ENCODE measurements at places on chromosomes 6 and 20.

DNA sequence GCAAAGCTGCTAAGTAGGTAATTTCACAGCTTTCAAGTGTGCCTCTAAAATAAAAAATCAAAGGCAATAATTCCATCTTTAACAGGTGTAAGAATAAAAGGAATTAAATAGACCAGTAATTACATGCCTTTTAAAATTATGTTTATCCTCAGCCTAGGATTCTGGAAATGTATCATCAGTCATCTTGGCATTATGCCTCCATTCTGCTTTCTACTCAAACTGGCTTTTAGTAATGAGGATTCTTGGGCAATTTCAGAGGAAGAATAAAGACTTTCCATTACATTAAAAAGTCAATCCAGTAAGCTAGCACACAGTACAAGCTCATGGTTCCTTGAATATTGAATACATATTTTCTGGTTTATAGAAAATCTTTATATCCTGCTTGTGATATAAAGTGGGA, 44.7 kb downstream of the GSTA2 start:
- peak; percentile 66 for DNase-seq

DNA sequence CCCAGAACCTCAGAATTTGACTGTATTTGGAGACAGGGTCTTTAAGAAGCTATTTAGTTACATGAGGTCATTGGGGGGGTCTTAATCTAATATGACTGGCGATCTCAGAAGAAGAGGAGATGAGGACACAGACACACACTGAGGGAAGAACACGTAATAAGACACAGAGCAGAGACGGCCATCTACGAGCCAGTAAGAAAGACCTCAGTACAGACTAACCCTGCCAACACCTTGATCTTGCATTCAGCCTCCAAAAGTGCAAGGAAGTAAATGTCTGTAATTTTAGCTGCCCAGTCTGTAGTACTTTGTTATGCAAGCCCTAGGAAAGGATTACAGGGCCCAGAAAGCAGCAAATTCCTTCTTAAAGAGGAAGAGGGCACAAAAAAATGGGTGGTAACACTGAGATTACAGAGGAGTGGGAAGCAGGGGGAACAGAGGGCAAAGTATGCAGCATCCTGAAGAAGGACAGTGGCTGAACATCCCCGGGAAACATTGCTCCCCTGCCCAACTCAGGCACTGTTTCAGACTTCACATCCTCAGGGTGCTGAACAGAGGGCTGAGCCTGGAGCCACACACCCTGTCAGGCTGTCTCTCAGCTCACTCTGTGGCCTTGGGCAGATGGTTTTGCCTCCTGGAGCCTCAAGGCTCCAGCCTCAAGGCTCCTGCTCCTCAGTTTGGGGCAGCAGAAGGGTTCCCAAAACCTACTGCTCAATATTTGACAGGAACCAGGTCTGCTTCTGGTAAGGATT, 27.9 kb upstream of the SIRPG start:
- DNase-seq: no peak

- no peak for DNase-seq
Observed at GRCh38 chr20:4555188-4555890, 166.4 kb upstream of the PRND start.

DNA sequence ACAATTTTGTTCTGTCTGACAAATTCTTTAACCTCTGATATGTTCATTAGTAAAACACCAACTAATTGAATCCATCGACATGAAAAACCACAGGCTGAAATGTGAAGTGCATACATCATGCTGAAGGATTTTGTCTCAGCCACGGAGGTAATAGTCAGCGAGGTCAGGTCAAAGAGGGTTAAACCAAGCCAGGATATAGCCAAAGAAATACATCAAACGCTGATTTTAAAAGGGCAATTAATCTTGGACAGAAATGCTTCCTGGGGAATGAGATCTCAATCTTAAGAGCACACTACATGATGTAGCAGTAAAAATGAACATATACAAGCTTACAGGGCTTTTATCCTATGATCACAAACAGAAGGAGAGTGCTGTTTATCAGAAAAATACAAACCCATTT, 106.7 kb downstream of the PRDM1 start:
- DNase-seq: no peak

DNA sequence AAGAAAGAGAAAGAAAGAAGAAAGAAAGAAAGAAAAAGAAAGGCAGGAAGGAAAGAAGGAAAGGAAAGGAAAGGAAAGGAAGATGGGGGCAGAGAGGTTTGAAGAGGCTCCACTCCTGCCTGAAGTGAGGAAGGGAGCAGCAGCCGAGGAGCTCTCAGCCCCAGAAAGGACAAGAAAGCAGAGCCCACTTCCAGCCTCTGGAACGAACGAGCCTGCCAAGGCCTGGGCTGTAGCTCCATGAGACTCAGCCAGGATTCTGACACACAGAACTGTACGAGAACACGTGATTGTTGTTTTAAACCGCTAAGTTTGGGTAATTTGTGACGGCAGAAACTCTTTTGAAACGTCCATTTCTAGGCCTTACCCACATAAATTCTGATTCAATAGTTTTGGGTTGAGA, 69.5 kb downstream of the TTLL2 start:
- no peak for DNase-seq

- DNase-seq: no peak
Observed at GRCh38 chr6:149560736-149561135, 5.4 kb upstream of the GINM1 start.

GRCh38 chr20:45631184-45631583, at the start of gene WFDC9:
Gene WFDC9, minus strand, starts transcription at chr20:45631284. Its CDS starts 21,103 bp downstream, at chr20:45610181.
- DNase-seq: no peak

DNA sequence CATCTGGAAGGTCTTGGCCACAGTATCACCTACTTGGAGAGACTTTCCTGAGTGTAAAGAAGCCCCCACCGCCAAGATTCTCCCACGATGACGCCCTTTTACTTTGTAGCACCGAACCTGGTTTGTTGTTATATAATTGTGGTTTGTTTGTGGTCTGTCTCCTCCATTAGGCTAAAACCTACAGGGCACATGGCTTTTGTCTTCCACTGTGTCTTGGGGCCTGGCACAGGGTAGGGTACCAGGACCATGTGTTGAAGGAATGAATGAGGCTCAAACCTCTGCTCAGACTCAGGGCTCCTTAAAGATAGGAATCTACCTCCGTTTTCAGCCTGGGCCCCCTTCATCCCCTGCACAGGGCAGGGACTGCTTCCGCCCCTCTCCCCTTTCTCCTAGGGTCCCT, 59.4 kb upstream of the CCDC167 start:
- no peak for DNase-seq

DNA sequence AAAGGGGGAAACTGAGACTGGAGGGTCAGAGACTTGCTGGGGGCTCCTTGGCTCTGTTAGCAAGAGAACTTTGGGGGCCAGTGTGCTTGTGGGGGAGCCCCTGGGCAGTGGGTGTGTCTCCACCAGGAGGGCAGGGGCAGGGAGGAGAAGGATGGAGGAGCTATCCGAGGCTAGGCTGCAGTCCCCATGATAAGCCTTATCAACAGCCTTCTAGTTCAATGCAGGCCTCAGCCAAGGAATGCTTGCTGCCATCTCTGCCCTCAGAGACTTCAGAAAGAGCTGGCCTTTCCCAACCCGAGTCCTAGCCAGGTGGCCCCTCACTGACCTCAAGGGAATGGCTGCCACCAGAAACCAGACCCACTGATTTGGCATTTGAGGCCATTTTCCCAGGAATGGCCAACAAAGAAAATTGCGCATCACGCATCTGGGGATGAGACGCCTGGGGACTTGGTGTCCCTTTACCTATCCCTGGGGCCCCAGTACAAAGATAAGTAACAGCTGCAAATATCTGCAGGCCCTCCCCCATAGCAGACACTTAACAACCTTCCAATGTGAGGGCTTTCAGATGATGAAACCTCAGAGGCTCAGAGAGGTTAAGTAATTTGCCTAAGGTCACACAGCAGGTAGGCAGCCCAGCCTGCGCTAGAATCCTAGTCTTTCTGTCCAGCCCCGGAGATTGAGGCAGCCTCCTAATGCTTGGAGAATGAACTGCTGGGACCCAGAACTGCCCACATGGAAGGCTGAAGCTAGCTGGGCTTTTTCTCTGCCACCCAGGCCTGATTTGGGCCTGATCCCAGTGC, 4.9 kb downstream of the TGM2 start:
- no peak for DNase-seq

- DNase-seq: no peak
Observed at GRCh38 chr20:1827510-1827973, 67.7 kb upstream of the SIRPA start.

- DNase-seq: no peak
Observed at GRCh38 chr6:14849185-14849584, 396.7 kb upstream of the JARID2 start.

GRCh38 chr6:18042536-18043145, 55.2 kb upstream of the KIF13A start:
- no peak for DNase-seq

- no peak for DNase-seq
Observed at GRCh38 chr6:39268171-39268570, 38.9 kb upstream of the KCNK5 start.

DNA sequence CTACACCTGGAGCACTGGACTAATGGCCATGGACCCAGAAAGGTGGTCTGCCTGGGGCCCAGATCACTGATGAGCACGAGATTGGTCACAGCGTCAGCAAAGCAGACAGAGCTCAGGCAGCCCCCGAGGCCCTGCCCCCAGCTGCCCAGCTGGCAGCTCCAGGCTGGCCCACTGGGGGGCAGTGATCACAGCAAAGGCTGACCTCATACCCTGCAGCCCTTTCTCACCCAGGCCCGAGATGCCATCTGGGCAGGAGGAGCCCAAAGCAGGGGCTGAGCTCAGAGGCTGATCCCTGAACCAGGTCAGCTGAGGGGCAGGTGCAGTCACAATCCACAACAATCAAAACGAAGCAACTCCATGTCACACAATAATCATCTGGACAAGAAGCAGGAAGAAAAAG, 4.1 kb downstream of the MAP1LC3A start:
- no peak for DNase-seq

DNA sequence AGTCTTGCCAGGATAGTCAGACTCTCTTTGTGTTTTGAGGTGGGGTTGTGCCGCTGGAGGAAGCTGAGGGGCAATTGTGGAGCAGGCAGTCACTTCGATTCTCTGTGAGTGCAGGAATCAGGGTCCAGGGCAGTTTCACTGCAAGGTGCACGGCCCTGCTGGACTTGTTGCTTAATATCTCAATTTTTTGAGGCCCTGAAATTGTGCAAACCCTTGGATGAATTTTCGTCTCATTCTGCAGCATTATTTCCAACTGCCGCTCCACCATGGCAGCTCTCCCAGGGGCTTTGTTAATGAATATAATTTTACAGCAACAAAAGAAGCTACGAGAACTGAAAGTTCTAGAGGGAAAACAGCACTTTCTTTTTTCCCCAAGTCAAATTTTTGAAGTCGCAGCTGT, 531.9 kb downstream of the QKI start:
- no peak for DNase-seq

DNA sequence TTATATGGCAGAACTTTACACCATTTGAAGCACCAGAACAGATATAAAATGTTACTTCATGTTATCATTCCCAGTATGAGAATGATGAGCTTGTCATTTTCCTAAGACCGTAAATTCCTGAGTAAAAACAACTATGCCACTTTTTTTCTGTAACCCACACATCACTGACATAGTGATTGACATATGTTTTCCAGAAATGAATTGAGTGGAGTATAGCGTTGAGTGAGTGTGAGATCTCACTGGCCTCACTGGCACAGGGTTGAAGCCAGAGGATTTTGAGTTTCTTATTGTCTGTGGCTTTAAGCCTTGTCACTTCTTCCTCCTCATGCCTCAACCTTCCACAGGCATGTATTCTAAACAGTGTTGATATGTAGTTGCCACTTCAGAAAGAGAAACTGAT, 62.3 kb downstream of the PDE7B start:
- DNase-seq: no peak

DNA sequence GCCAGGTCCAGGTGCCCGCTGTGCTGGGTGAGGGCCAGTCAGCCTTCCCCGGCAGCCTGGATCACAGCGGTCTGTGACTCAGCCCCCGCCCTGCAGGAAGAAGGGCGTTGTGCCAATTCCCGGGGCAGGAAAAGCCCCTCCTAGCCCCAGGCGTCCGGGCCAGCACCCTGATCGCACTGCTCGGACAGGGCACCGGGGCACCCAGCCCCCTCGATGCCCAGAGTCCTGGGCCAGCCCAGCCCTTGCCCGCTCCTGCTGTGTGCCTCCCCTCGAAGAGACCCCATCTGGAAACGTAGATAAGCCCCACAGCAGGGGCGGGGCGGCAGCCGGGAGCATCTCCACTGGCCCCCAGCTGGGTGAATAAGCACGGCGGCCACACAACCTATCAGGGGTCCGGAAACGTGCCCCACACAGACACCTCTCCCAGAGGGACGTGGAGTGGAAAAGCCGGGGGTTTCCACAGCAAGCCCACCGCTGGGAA, 9.9 kb downstream of the LAMA5 start:
- no peak for DNase-seq

DNA sequence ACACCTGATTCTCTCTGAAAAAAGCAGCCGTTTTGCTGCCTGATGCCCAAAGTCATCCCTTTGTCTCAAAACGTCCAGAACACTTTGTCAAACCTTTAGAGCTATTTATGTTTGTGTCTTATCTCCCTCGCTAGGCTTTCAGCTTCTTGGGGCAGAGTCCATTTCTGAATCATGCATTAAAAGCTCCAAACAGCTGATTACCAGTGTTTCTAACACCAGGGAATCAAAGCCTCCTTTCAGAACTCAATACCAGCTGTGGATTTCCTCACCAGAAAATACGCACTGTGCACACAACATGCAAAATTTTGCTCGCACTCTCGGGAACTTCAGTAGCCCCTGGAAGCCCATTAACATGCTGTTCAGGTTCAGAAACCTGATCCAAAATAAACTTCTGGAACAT, 333.3 kb downstream of the HACE1 start:
- no peak for DNase-seq

GRCh38 chr6:77626426-77626825, 26.4 kb upstream of the MEI4 start:
- DNase-seq: no peak

DNA sequence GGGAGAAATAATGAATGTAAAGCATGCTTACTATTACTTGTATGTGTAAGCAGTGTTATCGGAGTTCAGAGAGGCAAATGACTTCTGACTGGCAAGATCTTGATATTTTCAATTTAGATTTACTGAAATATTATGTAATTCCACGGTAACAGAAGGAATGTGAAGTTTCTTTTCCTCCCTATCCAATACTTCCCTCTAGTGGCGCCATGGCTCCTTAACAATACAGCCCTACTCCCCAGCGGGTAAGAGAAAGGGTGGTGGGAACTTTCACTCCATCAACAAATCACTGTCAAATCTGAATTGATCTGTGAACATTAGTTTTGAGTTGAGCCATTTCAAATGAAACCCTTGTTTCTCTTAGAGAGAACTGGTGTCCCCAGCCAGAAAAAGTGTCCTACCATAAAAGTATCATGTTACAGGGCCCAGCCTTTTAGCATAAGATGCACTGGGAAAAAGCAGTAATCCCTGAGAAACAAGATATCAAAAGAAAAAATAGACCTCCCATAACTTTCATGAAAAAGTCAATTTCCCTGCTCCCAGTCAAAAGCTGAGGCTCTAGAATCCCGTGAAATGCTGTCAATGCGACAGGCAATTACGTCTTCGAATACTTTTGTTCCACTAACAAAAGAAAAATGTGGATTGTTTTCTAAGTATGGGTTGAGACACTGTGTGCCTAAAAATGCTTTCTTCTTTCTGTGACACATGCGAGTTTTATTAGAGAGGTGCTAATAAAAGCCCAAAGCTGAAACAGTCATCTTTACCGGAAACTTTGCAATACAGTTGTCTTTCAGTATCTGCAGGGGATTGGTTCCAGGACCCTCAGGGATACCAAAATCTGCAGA, 12.9 kb downstream of the COX7A2 start:
- peak; percentile 7 for DNase-seq

- DNase-seq: no peak
Observed at GRCh38 chr20:50589548-50590347, 79.6 kb downstream of the PTPN1 start.
